SK-N-MC (cell line): ENCODE measurements at places on chromosomes 5 and 9.

DNA sequence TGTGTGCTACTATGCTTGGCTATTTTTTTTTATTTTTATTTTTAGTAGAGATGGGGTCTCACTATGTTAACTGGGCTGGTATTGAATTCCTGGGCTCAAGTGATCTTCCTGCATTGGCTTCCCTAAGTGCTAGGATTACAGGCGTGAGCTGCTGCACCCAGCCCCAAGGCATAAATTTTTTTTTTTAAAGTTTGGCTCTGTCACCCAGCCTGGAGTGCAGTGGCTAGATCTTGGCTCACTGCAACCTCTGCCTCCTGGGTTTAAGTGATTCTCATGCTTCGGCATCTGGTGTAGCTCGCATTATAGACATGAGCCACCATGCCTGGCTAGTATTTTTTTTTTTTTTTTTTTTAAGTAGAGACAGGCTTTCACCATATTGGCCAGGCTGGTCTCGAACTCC is 70.3 kb downstream of the RAB24 start:
- no peak for DNase-seq

GRCh38 chr9:86945728-86946200 is 1.5 kb downstream of the GAS1 start:
- no peak for DNase-seq

DNA sequence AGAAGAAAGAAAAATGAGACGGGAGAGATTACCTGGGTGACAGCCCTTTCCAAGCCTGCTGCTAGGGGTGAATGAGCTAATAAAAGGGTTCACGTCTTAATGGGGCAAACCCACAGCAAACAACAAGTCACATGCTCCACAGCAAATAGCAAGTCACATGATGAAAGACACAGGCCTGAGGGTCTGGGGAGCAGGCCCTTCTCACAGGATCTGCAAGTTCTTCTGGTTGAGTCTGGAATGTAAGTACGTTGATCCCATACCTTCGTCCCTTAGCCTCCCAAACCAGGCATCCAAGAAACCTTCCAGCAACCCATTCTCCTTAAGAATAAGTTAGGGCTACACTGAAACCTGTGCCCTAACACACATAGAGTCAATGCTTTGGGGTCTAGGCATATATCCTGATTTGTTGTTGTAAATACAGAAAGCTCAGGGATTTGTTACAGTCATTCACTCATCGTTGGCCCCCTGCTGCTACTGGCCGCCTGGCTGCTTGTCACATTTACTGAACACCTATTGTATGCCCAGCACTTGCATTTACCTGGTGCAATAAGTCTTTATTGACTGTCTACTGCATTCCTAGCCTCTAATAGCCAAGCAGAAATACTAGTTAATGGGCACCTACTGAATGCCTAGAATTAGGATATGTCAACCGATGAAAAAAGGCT is 43.3 kb upstream of the MSX2 start:
- DNase-seq: no peak

GRCh38 chr9:95115104-95115503 is 202.4 kb downstream of the FANCC start:
- DNase-seq: no peak

GRCh38 chr5:176619203-176619568 is 9.2 kb upstream of the GPRIN1 start:
- DNase-seq: peak; percentile 47

GRCh38 chr9:131620764-131621520 is 75.6 kb downstream of the PRRT1B start:
- no peak for DNase-seq

- DNase-seq: no peak
These were observed 26.3 kb downstream of the STARD4 start for GRCh38 chr5:111486055-111486454.

GRCh38 chr5:171314728-171315385 is 5.8 kb downstream of the TLX3 start:
- DNase-seq: no peak
